ENCODE measurements at places on chromosomes 1 and 21.

DNA sequence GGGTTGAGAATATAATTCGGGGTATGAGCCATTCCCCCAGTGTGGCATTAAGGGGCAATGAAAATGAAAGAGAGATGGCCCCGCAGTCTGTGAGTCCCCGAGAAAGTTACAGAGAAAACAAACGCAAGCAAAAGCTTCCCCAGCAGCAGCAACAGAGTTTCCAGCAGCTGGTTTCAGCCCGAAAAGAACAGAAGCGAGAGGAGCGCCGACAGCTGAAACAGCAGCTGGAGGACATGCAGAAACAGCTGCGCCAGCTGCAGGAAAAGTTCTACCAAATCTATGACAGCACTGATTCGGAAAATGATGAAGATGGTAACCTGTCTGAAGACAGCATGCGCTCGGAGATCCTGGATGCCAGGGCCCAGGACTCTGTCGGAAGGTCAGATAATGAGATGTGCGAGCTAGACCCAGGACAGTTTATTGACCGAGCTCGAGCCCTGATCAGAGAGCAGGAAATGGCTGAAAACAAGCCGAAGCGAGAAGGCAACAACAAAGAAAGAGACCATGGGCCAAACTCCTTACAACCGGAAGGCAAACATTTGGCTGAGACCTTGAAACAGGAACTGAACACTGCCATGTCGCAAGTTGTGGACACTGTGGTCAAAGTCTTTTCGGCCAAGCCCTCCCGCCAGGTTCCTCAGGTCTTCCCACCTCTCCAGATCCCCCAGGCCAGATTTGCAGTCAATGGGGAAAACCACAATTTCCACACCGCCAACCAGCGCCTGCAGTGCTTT, 9.4 kb downstream of the PROX1 start:
- no peak for DNase-seq

DNA sequence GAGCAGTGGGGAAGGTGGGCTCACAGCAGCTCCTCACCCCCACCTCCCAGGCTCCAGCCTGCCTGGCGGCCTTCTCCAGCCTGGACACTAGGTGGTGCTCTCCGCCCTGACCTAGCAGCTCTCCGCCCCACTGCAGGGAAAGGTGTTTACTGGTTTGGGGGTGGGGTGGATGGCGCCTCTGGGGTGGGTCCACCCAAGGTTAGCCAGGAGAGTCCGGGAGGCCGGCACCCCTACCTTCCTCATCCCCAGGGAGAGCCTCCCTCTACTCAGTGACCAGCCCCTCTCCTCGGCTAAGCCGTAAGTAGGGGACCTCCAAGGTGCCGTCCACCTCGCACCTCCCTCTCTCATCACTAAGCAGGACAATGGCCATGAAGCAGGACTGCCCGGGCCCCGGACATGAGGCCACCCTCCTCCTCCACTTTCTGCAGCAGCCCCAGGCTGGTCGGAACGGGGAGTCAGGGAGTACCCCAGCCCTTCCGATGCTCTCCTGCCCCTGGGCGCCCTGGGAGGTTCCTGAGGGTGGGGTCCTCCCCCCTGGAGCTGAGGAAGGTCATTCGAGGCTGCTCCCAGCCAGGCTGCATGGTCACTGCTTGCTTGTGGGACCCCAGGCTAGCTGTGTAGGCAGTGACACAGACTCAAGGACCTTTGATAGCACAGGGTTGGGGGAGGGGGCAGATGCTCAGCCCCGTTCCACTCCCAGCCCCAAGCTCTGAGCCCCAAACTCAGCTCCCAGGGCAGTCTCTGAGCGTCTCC, 101.4 kb upstream of the VAMP3 start:
- DNase-seq = peak; percentile 30

- no peak for DNase-seq
Observed at GRCh38 chr1:4633346-4633745, 21.1 kb upstream of the AJAP1 start.

DNA sequence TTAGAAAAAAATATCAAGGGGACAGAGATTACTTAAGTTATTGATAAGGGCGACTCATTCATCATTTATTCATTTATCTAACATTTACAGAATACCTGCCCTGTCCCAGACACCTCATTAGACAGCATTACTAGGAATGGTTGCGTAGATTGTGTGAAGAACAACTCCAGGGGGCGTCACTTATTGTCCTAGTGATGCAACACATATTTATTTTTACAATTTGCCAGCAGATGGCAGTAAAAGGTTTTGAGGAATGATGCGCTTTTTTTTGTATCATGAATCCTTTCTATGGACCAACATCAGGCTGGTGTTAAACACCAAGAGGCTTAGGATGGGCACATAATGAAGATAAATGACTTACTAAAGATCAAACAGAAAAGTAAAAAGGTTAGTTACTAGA, 5.5 kb downstream of the NCAM2 start:
- peak; percentile 58 for DNase-seq

GRCh38 chr1:227726924-227727599, 8.0 kb downstream of the JMJD4 start:
- DNase-seq = no peak

GRCh38 chr1:204143276-204144041, 8.4 kb downstream of the ETNK2 start:
- no peak for DNase-seq

GRCh38 chr1:156708218-156708661, 2.9 kb upstream of the CRABP2 start:
- no peak for DNase-seq

DNA sequence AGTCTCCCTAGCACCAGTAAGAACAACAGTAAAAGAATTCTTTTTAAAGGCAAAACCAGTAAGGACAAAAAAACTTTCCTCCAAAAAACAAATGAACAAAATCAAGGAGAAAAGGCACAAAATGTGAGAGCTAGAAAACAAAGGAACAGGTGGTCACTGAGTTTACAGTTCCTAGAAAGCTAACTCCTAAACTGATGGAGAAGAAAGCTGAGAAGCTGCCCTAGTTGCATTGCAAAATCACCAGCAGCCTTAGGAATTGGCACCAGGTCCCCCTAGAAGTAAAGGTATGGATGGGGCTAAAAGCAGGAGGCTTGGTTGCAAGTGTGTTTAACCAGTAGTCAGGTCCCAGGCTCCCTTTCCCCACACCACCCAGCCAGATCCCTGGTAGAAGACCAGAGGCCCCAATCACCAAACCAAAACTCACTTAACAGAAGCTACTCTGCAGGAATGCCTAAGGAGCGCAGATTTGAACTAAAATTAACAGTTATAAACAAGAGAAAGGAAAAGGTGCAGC, 47.6 kb downstream of the RAB3GAP2 start:
- no peak for DNase-seq

GRCh38 chr1:179728271-179728670, 14.8 kb upstream of the FAM163A start:
- no peak for DNase-seq

DNA sequence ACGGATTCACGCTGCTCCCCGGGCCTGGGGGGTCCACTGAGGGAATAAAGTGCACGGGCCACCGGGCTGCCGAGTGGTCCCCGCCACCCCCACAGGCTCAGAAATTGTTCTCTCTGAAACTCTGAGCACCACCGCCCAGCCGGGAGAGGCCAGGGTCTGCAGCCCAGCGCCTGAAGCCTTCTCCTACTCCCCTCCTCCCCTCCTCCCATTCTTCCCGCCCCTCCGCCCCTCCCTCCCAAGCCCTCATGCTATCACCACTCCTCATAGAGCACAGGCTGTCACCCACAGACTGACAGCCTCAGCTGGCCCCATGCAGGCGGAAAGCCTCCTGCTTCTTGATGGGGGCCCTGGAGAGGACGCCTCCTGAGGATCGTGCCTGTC, 707 bp upstream of the GPR153 start:
- no peak for DNase-seq

DNA sequence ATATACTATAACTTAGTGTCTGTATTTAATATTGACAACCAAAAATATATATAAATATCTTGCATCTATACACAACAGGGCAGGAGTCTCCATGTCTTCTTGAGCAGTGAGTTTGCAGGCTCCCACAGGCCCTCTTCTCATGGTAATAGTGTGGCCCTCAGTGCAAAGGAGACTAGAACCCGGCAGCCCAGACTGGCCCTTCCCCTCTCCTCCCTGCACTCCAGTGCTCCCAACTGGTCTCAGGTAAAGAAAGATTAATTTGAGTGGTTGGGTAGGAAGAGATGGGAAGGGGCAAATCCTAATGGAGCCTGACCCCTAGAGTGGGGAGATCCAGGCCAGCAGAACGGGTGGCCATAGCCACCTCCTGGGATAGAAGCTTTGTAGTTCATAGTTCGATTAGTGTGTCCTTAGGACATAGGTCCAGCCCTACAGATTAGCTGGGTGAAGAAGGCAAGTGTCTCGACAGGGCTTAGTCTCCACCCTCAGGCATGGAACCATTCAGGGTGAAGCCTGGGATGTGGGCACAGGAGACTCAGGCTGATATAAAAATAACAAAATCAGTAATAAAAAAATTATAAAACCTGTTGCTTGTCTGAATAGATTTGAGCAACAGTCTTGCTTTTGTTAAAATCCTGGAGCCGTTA, 32.3 kb downstream of the SLC2A1 start:
- no peak for DNase-seq

DNA sequence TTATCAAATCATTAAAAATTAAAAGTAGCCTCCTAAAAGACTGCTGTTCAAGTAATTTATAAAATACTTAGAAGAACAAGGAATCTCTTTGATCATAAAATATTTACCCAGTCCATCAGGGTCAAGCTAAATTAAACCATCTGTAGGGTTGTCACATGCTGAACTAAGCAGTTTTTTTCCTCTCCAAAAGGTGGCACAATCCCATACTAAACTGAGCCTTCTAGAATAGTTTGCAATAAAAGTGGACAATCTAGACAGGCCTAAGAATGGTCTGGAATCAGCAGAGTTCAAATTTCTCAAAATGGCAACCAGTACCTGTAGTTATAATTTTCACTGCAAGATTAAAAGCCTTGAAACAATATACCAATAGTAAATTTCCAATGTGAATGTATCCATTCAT, 194.8 kb downstream of the EIF4G3 start:
- DNase-seq = no peak

DNA sequence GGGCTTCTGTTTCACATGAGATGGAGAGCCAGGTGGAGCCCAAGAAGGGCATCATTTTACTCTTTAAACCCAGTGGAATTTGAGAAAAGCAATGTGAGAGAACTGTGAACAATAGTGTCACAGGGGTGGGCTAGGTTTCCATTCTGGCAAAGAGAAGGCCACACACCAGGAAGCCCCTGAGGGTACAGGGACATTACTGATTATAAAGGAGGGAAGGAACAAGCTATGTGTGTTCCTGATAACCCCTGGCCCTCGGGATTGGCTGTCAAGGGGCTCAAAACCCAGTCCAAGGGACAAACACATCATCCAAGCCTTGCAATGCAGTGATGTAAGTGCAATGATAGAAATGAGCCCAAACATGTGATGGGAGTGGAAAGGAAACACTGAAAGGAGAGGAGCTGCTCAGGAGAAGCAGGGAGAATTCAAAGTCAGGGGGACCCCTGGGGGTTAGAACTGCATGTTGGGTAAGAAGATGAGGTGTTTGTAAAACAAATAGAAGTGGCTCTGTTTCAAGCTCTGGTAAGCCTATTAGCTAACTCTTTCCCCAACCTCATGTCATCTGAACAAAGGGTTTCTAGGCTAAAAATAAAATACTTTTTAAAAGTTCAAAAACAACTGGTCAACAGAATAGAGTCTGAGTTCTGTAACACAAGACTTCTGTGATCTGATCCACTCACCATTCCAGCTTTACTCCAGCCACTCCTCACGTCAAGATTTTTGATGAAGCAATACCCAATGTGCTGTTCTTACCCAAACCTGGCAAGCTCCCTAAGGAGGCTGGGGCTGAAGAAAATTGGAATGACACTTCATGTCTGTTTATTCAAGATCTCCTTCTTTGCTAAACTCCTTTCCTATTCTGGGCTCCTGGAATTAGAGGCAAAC, 51.1 kb upstream of the IL12RB2 start:
- no peak for DNase-seq

- DNase-seq = no peak
Observed at GRCh38 chr1:201313086-201313485, 29.8 kb downstream of the PKP1 start.

DNA sequence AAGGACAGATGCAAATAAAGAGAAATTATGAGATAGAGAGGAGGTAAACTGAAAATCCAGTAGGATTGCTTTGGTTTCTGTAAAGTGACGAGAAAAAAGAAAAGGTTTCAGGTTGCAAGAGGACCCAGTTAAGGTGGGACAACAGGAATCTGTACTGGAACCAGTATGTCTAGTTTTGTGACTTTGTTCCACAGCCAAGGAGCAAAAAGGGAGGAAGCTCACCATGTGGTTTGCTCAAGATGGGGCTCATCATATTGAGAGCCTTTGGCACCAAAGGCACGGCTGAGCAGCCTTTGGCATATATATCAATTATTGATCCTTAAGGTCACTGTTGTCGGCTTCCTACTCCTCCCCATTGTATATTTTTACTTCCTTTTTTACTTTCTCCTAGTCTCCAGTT, 1.8 kb upstream of the ZDHHC18 start:
- DNase-seq = no peak

DNA sequence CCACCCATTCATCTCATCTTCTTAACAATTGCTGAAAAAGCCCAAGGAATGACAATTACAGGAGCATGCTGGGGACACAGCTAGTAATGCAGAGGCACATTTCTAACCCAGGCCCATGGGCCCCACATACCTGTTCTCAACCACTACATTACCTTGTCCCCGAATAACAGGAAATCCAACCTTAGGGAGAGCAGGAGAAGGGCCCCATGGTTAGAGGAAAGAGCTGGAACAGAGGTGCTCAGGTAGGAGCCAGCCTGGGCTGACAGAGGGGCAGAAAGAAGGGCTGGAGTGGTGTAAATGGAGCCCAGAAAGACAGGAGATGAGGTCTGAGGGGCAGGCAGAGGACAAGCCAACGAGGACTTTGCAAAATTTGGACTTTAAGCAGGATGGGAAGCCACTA, 11.4 kb upstream of the S100A8 start:
- no peak for DNase-seq

- no peak for DNase-seq
Observed at GRCh38 chr1:209729436-209729835, 24.8 kb downstream of the HSD11B1 start.

DNA sequence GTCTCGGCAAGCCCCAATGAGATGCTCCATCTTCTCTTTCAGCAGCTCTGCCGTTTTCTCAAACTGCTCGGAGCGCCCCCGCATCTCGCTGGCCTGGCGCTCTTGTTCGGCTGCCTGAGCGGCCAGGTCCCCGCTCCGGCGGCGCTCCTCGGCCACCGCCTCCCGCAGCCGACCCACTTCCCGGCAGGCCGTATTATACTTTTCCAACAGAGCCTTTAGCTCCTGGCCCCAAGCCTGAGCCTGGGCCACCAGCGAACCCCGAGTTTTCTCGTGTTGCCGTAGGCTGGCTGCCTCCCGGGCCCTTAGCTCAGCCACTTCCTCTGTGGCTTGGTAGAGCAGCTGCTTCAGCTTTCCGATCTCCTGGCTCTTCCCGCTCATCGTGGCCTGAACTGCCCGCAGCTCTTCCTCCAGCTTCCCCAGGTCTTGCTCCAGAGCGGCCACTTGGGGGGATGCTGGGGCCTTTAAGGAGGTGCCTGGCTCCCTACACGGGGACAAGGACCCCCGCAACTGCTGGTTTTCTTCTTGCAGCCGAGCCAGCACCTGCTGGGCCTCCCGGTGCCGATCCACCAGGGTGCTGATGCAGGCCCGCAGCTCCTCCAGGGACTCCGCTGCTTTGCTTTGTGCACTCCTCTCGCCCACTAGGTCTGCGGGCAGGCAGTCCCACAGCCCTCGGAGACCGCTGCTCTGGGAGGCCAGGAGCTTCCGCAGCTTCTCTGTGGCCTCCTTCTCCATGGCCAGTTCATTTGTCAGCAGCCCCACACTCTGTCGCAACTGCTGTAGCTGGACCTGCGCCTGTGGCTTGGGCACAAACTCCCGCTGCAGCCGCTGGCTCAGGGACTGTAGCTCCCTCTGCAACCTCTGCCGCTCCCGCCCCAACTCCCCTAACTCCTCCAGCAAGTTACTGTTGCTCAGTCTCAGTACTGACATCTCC, 13.4 kb upstream of the PIAS3 start:
- peak; percentile 18 for DNase-seq

- peak; percentile 71 for DNase-seq
Observed at GRCh38 chr1:54229281-54229891, 29.4 kb downstream of the MRPL37 start.
